Pons (tissue), 1 donor: ENCODE measurements at places on chromosomes 5 and 9.

DNA sequence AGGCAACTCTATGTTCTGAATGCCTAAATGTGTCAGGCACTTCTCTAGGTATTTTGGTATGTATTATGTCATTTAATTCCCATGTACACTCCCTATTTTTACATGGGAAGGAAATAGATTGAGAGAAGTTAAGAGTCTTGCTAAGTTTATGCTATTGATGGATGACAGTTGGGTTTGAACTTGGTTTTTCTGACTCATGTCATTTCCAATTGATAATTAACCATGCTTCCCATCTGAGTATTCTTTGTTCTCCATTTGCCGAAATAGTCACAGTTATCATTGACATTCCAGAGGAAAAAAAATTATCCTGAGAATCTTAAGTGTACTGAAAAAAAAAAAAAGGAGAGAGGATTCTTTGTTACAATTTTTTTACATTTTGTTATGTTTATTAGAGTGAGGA is 23.1 kb upstream of the DMRTA1 start:
- no peak for DNase-seq

DNA sequence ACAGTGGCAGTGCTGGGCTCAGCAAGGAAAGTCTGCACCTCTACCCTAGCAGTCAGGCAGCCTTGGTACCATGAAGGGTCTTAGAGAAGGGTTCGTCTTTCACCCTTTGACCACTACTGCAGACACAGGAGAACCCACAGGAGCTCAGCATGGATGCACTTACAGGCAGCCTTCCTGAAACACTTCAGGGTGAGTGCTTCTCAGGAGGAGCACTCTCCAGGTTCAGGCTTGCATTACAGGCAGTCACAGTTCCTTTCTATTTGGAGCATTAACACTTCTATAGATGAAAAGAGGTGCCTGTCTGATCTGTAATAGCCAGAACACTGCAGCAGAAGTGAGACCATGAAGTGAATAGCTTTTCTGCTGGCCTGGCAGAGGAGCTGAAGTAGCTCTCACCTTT is 8.7 kb upstream of the CYLC2 start:
- no peak for DNase-seq

DNA sequence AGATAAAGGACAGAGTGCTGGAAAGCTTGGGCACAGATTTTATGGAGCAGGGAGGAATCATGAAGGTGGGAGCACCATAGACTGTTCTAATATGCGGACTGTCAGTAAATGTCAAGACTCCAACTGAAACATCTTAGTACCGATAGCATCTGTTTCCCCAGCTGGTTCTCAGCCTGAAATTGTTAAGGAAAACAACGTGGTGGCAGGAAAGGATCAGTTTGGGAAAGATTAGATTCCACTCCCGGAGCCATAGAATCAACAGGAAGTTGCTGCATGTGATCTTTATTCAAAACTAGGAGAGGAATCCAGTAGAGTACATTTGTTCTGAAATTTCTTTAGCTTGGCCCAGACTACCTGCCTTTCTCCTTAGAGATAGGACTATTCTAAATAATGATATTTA is 559.1 kb downstream of the CSNK1G3 start:
- no peak for DNase-seq

DNA sequence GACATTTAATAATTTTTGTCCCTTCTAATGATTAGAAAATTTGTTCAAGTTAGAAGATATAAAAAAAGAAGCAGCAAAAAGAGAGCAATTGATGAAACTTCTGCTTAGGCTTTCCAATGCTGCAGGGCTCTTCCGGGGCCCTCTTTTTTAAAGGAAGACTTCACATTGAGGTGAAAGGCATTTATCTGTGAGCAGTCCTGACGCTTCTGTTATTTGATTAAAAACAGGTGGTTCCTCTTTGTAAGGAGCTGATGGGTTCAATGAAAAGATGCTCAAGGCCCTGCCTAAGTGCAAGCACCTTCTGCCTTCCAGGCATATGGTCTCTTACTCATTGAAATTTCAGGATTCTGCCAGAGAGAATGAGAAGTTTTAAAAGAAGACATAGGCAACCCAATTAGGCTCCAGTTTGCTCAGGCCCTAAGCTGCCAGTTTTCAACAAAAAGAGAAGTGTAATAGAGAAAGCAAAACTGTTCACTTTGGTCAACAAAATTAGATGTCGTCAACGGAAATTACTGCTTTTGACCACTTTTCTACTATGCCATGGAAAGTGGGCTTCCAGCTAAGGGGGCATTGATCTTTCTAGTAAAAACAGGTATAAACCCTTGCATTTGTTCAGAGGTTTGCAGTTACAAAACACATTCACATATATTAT is 100.2 kb downstream of the INSYN2B start:
- DNase-seq, result peak; percentile 41

DNA sequence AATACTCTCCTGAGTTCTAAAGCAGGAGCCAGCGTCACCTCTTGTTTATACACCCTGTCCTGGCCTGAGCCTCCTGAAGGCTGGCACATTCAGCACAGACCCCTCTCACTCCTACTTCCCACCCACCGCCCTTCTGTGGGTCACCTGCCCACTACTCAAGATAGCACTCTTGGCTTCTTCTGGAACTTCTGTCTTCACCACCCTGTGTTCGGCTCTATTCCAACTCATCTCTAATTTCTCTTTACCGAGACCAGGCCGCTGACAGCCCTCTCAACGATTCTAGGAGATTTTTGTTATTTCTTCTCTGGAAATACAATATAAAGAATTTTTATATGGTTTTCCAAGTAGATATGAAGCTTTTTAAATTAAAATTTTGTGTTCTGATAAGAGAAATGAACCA is 57.4 kb downstream of the IRF1 start:
- no peak for DNase-seq

DNA sequence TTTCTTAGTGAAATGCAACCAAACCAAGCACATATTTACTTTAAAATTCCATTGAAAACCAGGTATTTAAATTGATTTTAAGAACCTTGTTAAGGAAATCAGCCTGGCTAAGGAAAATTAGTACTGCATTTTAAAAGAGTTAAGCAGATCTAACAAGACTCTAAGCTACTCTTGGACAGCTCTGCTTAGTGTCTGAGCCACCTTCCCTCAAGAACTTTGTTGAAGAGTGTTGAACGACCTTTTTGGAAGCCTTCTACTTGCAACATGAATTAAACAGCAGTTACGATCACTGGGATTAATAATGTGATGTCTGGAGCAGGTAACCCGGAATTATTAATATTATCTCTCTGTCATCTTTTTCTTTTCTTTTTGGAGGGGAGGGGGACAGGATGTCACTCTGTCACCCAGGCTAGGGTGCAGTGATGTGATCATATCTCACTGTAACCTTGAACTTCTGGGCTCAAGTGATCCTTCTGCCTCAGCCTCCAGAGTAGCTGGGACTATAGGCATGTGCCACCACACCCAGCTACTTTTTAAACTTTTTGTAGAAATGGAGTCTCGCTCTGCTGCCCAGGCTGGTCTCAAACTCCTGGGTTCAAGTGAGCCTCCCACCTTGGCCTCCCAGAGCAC is 74.7 kb downstream of the ANKRD55 start:
- no peak for DNase-seq

- DNase-seq, result no peak
Observed at GRCh38 chr9:120396931-120397330, 183.0 kb downstream of the CDK5RAP2 start.

GRCh38 chr9:114790521-114790920 is 15.3 kb downstream of the TNFSF15 start:
- DNase-seq, result no peak

GRCh38 chr9:116320290-116320689 is 166.7 kb downstream of the PAPPA start:
- no peak for DNase-seq

GRCh38 chr9:89658401-89658800 is 53.6 kb downstream of the GADD45G start:
- no peak for DNase-seq

- DNase-seq, result no peak
Observed at GRCh38 chr9:93684161-93684765, 107.9 kb downstream of the PHF2 start.

GRCh38 chr5:43729846-43730478 is 127.0 kb downstream of the NNT start:
- peak; percentile 33 for DNase-seq

- no peak for DNase-seq
Observed at GRCh38 chr9:107755246-107755645, 265.7 kb upstream of the KLF4 start.

DNA sequence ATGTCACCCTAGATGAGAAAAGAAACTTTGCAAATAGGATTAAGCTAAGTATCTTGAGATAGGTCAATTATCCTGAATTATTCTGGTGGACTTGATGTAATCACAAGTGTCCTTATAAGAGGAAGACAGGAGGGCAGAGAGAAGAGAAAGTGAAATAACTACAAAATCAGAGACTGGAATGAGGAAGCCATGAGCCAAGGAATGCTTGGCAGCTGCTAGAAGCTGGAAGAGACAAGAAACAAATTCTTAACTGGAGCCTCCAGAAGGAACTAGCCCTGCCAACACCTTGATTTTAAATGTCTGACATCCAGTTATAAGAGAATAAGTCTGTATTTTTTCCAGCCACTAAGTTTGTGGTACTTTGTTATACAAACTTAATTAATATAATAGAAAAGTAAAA is 480.0 kb downstream of the NR2F1-AS1 start:
- no peak for DNase-seq

DNA sequence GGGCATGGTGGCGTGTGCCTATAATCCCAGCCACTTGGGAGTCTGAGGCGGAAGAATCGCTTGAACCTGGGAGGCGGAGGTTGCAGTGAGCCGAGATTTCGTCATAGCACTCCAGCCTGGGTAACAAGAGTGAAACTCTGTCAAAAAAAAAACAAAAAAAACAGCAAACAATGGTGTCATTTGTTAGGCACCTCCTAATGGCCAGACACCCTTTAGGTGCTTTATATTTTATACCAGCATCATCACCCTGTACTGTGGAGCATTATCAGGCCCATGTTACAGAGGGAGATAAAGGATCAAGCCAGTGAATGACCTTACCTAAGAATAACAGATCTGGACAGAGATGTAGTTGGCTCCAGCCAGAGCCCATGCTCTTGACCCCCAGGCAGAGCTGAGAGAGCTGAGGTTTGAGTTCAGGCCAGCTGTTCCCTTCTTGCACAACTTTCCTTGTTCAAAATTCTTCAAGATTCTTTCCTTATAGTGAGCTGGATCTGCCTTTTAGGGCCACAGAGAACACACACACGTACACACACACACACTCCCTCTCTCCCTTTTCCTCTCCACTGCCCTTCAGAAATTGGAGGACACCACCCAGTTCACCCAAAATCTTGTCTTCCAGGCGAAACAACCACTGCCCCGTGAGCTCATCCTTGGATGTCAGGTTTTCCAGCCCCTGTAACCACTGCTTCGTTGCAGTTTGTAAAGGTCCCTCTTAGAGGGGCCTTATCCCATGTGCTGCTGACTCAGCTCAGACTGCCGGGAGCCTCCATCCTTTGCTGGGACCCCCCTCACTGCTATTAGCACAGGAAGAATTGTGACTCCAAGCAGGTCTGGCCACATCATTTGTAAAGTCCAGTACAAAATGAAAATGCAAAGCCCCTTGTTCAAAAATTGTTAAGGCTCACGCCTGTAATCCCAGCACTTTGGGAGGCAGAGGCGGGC is 10.4 kb upstream of the PTGES start:
- DNase-seq, result no peak

- DNase-seq, result no peak
Observed at GRCh38 chr5:1345876-1346626, 1.2 kb upstream of the CLPTM1L start.

- no peak for DNase-seq
Observed at GRCh38 chr9:136082496-136083361, 12.4 kb downstream of the NACC2 start.

DNA sequence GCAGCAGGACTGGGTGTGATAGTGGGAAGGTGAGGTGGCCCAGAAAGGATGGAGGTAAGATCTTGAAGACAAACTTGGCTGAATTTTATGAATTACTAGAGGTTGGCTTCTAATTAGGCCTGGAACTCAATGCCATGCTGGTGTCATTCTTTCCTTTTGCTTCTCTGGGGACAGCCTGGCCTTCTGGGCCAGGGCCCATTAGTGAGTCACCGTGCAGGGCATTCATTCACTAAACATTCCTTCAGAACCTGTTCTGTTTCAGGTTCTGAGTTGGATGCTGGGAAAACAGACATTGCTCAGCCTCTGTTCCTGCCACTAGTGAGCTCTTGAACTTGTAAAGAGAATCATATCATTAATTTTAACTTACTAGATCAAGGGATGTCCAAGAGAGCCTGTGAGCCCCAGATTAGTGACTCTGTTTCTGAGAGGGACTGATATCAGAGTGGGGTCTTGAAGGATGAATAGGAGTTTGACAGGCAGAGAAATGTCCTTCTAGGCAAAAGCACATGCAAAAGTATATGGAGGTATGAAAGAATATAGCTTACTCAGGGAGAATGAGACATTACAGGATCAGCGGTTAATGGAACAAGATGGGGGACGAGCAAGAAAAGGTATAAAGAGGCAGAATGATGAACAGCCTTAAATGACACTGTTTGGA is 66.5 kb downstream of the LHX2 start:
- peak; percentile 3 for DNase-seq

DNA sequence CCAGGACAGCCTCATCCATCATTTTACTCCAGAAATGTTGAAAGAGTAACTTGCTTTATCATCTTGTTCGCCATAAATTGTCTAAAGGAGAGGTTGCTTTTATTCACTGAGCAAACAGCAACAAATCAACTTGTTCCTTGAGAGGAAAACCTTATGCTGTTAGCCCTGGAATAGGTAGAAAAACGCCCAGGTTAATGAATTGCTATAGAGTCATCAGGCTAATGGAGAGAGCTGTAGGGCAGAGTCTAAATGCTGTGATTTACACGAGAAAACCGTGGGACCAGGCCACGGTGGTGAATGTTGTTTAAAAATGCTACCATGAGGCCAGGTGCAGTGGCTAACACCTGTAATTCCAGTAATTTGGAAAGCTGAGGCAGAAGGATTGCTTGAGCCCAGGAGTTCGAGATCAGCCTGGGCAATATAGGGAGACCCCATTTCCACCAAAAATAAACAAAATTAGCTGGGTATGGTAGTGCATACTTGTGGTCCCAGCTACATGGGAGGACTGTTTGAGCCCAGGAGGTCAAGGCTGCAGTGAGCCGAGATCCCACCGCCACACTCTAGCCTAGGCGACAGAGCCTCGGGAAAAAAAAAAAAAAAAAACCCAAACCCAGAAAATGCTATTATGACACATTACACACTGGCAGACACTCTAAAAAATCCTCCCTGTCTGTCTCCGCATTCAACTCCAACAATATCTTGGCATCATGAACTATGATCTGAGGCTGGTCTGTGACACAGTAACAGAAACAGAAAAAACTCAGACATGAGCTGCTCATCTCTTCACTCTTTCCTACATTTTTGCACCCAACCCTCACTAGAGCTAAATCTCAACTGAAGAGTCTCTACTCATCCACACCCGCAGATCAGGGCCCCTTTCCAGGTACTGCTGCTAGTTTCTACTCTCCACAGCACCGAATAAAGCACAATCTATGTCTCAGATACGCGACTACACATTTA is 118.6 kb upstream of the RETREG1 start:
- DNase-seq, result no peak
